ENCODE measurements at places on chromosomes 1 and 21.

GRCh38 chr1:56780128-56780750 is 39.0 kb downstream of the FYB2 start:
- DNase-seq, result no peak

DNA sequence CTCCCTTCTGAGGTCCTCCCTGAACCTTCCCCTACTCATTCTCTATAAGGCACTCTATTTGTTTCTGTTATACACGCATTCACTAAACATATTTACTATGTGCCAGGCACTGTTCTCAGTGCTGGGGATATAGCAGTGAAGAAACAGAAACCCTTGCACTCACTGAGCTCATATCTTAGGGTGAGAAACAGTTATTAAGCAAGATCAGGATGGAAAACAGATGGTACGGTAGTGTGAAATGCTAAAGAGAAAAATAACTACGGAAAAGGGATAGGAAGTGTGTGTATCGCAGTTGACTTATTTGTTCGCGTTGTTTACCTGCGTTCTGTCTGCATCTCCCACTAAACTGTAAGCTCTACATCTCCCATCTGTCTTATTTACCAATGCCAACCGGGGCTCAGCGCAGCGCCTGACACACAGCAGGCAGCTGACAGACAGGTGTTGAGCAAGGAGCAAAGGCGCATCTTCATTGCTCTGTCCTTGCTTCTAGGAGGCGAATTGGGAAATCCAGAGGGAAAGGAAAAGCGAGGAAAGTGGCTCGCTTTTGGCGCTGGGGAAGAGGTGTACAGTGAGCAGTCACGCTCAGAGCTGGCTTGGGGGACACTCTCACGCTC is 572 bp downstream of the CYB5RL start:
- DNase-seq, result no peak

DNA sequence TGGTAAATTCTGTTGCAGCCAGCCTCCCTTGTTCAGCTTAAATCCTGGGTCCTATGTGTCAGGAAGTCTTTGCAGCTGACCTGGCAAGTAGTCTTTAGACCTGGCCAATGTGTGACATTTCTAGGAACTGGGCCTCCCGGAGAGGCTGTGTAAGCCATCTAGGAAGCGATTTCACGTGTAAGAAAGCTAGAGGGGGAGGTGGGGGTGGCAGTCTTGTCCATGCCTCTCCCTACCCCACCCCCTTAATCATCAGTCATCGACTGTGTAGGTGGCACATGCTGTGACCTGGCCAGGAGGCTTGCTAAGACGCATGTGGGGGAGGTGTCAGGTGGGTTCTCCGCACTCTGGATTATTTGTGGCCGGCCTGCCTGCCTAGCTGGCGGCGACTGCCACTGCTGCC is 8.4 kb downstream of the C1orf226 start:
- peak; percentile 38 for DNase-seq

GRCh38 chr1:45215485-45216199 is 9.2 kb upstream of the ZSWIM5 start:
- no peak for DNase-seq

DNA sequence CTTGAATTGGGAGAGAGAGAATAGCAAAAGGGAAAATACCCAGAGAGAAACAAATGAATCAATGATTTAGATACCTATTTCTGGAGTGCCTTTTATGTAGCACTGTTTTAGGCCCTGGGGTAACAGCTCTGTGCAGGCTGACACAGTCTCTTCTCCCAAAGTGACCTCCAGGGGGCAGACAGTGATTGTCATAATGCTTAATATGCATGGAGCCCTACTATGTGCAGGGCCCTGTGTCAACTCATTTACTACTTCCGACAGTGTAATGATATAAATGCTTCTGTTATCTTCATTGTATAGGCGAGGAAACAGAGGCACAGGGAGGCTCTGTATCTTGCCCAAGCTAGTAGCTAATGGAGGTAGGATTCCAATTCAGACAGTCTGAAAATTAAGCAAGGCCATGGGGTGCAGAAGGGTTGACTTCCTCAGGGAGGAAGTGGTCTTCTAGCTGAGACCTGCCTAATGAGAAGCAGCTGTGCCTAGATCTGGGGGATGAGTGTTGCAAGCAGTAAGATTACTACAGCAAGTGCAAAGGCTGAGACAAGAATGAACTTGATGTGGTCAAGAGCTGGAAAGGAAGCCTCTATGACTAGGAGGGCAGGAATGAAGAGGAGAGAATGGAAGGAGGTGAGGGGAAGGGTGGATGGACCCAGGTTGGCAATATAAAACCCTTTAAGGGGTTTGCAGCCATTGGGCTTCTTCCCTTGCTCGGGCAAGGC is 16.2 kb upstream of the SERINC2 start:
- DNase-seq, result no peak

DNA sequence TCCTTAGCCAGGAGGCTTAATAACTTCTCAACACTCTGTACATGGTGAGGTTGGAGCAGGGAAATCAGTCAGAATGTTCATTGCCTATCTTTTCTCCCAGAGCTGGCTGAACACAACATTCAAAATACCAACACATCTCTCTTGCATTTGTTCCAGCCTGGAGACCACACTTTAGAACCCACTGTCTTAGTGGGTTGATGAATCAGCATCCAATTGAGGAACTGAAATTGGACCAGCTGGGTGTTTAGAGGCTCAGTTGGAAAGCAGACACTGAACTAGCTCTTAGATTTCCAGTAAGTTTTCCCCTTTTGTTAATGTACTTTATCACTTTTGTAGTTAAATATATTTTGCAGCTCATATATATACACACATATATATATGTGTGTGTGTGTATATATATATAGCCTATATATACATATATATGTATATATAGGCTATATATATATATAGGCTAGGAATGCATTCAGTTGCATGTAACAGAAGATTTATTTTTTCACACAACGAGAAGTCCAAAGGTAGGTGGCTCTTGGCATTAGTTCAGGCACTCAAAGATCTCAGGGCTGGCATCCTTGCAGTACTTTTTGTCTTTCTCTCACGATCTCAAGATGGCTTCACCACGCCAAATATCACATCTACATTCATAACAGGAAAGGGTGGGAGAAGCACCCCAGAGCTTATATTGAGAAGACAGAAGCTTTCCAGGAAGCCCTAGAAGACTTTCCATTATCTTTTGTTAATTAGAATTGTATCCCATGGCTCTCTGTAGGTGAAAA is 35.0 kb upstream of the HUNK start:
- no peak for DNase-seq

GRCh38 chr1:216306830-216307229 is 116.4 kb downstream of the USH2A start:
- DNase-seq, result no peak

DNA sequence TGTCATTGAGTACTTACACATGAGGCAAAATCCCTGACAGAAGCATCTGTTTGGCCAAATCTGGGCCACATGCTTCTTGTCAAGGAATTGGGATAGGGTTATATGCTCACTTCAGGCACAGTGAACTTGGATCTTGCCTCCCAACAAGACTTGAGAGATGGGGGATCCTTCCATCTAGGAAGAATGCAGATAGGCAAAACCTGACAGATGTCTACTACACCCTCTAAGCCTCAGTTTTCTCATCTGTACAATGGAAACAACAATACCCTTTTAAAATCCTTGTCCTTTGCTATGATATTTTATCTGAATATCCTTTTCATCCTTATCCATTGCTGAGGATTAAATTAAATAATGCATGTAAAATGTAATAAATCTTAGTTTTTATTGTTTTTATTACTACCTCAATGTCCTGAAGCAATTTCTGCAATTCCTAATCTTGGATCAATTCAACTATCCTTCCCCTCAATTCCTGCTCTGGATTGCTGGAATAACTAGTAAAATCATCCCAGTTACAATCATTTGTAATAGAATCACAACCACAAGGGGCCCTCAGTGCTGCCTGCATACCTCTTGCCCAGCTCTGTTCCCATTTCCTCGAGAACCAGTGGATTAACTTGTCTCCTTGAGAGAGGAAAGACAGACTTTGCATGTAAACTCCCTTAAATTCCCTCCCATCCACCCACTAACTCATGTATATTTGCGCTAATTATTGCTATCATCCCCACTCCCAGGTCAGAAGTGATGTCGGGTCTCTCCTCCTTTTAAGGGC is 8.1 kb upstream of the XPR1 start:
- no peak for DNase-seq

DNA sequence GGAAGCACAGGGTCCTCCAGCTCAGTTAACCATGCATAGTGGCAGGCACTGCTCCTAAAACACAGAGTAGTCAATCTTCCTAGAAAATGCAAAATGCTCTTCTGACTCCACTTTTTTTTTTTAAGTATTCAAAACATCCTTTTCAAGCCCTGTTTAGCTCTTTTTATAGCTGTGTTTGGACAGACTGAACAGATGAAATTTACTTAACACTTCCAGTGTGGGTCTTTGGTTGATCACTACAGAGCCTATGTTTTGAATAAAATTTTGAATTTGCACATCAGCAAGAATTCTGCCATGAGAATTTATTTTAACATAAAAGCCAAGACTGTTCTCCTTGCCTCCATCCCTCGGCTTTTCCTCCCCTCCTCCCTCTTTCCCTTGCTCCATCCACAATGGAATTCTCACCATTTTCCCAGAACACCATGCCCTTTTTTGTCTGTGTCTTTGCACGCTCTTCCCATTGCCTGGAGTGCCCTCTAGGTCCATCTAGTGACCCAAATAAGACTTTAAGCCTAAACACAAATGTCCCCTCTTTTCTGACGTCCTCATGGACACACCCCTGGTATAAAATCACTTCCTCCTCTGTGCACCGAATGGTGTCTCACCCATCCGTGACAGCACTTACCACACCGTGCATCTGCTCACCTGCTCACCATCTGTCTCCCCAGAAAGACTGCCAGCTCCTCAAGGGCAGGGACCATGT is 24.0 kb upstream of the CPT2 start:
- no peak for DNase-seq

GRCh38 chr1:65476327-65476726 is 55.9 kb downstream of the LEPR start:
- no peak for DNase-seq

DNA sequence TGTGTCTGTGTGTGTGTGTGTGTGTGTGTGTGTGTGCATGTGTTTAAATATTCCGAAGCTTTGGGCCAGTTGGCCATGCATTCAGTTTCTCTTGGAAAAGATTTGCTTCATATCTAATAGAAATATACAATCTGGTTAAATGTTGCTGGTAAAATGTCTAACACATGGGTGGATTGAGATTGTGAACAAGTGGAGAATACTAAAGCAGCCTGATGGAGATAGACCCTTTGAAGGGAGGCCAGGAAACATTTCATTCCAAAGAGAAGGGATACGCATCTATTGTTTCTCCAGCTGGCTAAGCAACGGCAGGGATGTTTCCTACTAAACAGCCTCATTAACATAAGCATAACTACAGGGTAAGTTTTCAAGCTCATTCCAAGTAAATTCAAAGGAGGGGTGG is 257.5 kb upstream of the PTBP2 start:
- DNase-seq, result no peak

GRCh38 chr1:21156019-21156418 is 20.7 kb downstream of the EIF4G3 start:
- DNase-seq, result no peak

- no peak for DNase-seq
Measured at GRCh38 chr1:42170779-42171621, 6.5 kb upstream of the GUCA2A start.

DNA sequence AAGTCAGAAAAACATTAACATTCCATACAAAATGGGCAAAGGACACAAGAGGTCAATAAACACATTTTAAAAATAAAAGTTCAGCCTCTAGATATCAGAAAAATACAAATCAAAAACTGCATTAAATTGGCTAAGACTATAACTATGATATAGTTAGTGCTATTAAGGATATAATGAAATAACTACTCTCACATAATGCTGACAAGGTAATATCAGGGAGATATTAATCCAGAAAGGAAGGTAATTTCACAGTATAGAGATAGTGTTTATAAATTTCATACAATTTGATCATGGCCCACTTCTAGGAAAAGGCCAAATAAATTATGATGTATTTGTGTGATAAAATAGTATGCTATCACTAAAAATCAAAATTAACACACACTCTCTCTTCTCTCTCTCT is 61.8 kb downstream of the LBR start:
- DNase-seq, result no peak

DNA sequence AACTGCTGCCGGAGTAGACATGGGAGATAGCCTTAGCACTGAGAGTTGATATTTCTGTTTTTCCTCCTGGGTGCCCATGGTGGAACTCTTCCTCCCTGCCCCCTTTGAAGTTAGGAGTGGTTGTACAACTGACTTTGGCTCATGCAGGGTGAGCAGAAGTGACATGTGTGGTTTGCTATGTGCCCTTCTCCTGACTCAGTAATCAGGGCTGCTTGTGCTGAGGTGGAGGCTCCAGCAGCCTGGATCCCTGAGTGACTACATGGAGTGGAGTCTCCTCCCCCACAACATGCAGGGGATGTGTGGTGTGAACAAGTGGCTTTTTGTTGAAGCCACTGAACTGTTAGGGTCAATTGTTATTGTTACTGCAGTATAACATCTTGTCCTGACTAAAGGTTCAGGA is 261.6 kb downstream of the CAMTA1 start:
- no peak for DNase-seq

GRCh38 chr1:67898033-67898726 is 64.9 kb upstream of the GNG12 start:
- no peak for DNase-seq

DNA sequence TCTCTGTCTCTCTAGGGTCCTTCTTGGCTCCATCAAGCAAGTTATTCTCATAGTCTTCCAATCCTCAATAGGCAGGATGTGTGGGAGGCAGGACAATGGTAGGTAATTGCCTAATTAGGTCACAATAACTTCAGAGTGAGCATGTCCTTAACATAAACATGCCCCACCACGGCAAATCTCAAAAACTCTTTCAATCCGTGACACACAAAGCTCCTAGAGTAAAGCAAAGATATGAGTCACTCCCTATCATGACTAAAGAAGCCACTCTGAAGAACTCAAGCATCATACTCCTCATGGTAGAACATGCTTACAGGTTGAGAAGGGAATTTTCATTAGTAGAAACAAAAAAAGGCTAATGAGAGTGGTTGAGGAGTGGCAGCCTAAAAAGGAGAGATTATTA is 4.9 kb downstream of the HAO2 start:
- no peak for DNase-seq

DNA sequence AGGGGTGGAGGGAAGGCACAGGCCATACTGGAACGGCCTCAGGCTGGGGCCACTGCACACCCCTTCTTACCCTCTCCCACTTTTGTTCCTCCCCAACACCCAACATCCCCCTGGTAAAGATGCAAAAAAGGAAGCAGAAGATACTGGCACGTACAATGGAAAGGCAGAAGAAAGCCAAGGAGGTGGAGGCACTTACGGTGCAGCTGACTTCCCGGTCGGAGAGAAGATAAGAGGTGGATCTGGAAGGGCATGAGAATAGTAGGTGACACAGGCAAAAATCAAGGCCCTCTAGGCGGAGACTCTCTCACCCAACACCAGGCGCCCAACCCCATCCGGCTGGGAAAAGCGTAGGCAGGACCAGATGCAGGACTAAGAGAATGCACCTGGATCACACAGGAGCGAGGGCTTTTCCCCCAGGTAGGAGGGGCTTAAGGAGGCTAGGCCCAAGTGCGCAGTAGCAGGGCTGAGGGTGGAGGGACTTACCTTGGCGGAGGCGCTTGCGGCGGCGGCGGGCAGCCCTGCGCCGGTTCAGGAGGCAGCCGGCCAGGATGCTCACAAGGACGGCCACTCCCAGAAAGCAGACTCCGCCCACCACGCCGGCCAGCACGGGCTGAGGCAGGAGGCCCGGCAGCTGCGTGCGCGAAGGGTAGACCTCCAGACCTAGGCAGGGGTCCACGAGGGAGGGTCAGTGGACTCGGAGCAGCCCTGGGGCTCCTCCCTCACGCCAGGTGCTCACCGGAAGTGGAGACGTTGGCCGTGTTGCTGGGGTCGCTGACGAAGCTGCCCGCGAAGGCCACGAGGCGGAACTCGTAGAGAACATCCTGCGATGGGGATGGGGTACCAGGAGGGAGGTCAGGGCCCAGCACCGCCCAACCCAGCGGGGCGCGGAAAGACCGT is 4.1 kb upstream of the TAGLN2 start:
- DNase-seq, result no peak

All from right kidney (tissue), 9 donors.